ENCODE measurements at places on chromosomes 1 and 21.

- DNase-seq: peak; percentile 13
Observed at GRCh38 chr1:112808861-112809684, 93.9 kb upstream of the PPM1J start.

DNA sequence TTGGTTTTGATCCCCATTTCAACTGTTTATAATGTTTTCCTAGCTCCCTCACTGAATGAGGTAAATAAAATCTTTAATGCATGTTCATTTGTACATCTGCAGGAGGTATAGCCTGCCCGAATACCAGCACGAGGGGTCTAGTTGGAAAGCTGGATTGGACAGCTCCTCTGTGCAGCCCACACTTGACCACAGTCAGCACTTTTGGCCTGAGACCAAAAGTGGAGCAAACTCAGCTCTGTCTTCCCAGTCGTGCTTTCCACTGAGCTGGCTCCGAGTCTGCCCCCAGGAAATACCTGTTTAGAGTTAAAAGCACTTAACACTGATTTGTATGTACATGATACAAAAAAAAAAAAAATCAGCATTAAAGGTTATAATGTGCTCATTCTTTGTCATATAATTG, 224.4 kb downstream of the DSCAM start:
- DNase-seq: peak; percentile 19

DNA sequence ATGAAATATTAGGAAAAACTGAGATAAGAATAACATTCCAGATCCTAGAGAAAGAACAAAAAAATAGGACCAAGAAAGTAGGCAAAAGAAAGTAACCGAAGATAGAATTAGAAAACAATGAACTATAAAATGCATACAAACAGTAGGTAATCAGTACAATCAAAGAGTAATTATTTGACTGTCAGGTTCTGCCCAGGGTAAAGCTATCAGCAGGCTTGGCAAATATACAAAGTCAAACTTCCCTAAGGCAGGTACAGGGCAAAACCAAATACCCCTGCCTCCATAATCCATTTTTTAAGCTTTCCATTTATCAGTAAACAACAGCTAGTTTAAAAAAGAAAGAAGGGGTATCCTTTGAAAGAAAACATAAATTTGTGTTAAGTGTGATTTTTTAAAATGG, 44.4 kb downstream of the TESK2 start:
- no peak for DNase-seq

DNA sequence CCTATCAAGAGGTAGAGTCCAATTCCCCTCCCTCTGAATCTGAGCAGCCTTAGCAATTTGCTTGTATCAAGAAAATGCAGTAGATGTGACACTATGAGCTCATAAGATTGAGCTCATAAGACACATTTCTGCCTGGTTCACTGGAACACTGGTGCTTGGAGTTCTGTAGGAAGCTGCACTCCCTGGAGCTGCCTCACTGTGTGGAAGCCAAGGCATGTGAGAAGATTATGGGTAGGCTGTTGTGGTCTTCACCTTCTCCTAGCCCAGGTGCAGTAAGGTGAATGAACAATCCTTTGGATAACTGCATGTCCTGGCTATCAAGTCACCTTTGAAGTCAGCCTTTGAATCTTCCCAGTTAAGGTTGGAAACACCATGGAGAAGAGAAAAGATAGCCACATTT, 67.3 kb downstream of the PLPPR5 start:
- DNase-seq: no peak

DNA sequence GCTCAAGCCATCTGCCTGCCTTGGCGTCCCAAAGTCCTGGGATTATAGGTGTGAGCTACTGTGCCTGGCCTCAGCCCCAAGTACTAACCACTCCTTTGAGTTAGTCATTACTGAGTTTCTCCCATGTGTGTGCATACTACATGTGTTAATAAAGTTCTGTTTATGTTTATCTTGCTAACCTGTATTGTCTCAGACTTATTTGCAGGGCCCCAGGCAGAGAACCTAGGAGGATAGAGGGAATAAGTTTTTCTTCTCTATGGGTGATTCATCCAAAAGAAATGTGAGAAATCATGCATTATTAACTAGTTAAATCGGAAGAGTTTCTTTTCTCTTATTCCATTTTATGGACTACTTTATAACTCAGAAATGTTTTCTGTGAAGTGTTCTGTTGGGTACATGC, 203.9 kb upstream of the CACYBP start:
- DNase-seq: no peak

DNA sequence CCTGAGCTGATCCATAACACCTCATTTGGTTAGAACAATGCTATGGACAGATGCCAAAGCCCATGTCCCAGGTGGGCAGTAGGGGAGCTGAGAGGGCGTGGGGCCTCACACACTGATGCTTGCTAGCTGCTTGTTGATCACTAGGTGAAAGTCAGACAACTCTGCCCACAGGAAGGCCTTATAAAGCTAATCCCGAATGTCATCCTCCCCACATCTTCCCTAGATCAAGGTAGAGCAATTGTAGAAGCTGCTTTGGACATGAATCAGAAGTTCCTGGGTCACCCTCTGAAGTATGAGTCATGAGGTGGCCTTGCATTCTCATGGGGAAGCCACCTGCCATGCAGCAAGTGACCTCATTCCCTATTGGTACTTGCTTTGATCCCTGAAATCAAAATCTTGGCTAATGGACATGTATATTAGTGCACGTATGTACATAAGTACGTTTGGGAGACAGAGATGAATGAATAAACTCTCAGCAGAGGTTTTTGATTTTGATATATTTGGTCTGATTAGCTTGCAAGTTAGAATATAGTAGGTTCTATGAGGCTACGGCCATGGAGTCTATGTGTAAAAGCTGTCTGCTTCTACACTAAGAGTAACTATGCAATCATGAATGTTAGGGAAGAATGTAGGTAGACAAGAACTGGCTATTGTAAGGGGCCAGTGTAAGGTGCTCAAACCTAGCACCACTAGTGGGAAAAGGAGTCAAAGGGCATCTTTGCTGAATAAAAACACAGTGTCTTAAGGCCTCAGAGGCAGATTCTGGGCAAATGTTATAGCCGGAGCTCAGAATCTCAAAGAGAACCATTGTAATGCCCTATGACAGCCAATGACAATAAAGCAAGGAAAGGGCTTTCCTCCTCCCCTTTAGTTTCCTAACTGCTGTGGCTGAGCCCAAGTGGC, 52.6 kb downstream of the ABCA4 start:
- DNase-seq: no peak

DNA sequence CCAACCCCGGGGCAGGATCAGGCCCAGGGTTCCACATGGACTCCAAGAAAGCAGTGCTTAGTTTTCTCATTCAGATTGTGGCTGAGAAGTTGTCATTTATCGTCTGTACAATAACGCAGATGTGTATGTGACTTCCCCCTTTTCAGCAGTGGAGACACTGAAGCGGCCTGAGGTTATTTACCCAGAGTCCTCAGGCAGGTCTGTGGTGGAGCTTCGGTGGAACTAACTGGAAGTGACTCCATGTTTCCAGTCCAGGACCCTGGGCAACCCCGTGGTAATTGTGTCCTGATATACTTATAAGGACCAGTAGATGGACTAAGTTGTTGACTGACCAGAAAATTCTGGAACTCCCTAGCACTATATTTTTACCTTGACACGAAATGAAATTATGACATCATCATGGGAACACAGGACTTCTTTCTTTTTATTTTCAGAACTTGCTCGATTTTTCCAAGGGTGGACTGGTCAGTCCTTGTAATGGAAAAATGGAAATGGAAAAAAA, 1.0 kb upstream of the IER5 start:
- no peak for DNase-seq

DNA sequence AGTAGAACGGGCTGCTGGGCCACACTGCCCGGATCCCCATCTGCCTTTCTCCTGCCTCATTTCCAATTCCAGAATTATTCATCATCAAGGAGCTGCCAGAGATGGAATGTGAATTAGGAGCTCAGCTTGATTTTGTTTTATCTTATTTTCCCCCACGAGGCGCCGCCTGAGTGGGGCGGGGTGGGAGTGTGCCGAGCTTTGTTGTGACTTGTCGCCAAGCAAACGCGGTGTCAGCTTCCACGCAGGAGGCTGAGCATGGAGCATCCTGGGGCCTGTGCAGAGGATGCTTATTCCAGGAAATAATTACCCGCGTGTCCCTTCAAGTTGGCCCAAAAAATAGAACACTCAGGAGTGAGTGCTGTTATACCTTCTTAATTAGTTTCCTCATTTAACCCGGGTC, 91.2 kb downstream of the HMGB4 start:
- no peak for DNase-seq

GRCh38 chr1:3403011-3403345, 51.5 kb upstream of the ARHGEF16 start:
- no peak for DNase-seq

DNA sequence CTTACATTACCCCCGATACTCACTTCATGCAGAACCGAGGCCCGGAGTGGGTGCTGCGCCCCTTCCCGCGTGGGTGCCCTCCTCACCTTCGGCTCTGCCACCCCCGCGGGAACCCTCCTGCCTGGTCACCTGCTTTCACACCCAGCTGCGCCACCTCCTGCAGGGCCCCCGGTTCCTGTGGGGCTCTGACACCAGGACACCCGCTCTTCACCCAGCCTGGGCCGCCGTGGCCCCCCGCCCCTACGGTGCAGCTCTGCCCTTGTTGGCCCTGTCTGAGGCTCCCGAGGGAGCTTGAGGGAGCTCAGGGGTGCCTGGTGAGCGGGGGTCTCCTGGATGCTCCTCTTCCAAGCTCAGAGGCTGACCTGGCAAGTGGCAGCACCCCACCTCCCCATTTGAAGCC, 19.0 kb downstream of the RRP1 start:
- no peak for DNase-seq

GRCh38 chr1:210412240-210412639, 83.5 kb downstream of the HHAT start:
- DNase-seq: no peak

DNA sequence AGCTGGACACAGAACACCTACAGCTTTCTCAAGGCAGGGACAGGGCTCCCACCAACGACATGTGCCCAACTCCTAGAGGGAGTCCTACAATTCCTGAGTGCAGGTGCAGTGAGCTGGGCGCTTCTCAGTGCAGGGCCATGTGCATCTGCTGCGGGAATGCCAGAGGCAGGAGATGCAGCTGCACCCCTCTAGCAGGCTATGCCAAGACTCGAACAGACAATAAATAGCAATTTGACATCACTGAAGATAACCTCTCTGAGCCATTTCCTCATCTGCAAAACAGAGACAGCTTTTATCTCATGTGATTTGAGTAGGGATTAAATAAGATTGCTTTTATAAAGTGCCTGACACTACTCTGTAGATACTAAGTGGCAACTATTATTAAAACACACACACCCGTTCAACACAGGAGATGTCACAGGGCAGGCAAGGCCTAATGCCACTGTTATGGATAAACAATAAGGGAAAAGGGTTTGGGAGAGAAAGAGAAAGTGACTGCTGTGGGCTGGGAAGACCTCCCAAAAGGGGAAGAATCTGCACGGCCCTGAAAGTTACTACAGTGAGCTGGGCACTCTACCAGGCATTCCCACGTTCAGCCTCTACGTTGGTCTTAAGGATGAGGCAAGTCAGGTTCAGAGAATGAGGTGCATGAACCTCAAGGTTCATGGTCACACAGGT, 5.7 kb downstream of the SLC9A1 start:
- DNase-seq: no peak

- no peak for DNase-seq
Observed at GRCh38 chr21:23155281-23155680, 2157.1 kb downstream of the NCAM2 start.

GRCh38 chr1:61956016-61956645, 213.9 kb downstream of the PATJ start:
- no peak for DNase-seq

DNA sequence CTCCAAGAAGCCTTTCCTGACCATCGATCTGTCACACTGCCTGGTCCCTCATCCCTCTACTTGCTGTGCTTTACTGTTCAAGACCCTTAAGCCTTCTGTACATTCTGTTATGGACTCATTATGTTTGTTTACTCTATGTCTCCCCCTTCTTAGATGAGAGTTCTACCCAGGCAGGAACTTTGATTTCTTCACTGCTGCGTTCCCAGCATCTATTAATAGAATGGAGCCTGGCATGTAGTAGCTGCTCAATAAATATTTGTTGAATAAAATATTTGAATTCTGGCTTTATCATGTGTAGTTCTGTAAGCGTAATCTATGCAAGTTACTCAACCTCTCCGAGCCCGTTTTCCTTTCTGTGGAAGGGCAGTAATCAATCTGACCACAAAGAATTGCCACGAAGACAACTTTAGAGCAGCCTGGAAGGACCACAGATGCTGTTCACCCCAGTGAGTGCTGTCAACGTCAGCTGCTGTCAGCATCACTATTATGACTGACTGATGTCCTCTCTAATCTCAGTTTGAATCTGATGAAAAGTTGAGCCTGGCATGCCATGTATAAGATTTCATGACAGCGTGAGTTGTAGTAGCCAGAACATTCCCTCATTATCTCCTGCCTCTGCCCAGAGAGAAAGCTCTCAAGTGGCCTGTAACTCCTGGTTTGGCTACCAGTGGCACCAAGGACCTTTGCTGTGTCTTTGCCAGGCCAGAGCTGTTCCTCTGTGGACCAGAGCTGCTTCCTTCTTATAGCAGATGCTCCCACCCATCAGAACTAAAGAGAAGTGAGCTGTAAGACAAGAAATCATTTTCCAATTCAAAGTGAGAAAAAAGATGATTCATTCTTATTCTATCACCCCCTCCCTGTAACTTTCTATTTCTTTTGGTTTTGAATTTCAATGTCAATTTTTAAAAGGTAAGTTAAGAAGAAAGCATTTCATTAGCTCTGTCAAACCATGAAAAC, 94.5 kb downstream of the PRDM2 start:
- no peak for DNase-seq

DNA sequence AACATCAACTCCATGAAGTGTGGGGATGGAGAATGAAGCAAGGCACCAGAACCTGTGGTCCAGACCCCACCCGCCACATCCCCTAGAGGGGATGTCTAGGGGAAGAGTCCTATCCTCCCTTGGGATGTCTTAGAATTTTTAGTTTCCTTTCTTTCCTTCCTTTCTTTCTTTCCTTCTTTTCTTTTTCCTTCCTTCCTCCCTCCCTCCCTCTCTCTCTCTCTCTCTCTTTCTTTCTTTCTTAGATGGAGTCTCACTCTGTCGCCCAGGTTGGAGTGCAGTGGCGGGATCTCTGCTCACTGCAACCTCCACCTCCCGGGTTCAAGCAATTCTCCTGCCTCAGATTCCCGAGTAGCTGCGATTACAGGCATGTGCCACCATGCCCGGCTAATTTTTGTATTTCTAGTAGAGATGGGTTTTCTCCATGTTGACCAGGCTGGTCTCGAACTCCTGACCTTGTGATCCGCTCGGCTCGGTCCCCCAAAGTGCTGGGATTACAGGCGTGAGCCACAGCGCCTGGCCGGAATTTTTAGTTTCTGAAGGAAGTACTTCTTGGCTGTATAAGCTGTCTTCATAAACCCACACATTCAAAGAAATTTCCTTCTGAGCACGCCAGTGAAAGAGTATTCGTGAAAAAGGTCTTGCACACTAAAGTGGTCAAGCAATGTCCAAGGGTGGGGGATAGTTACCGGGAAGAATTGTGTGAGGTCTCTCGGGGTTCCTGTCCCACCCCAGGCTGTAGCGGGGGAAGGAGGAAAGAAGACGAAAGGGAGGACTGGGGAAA, 20.8 kb upstream of the LEFTY2 start:
- no peak for DNase-seq

GRCh38 chr1:199298825-199299224, 660.0 kb downstream of the PTPRC start:
- no peak for DNase-seq

- DNase-seq: peak; percentile 67
Observed at GRCh38 chr1:5456090-5456811, 536.0 kb downstream of the NPHP4 start.

All from DMS153 (cell line).